ENCODE measurements at places on chromosomes 13 and 19.

DNA sequence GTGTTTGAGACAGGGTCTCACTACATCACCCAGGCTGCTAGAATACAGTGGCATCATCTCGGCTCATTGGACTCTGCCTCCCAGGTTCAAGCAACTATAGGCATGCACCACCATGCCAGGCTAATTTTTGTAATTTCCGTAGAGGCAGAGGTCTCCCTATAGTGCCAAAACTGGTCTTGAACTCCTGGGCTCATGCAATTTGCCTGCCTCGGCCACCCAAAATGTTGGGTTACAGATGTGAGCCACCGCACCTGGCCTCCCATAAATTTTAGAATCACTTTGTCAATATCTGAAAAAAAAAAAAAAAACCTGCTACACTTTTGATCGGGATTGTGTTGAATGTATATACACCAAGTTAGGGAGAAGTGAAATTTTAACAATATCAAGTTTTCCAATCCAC lies 11.9 kb upstream of the PLEKHF1 start:
- no peak for DNase-seq

DNA sequence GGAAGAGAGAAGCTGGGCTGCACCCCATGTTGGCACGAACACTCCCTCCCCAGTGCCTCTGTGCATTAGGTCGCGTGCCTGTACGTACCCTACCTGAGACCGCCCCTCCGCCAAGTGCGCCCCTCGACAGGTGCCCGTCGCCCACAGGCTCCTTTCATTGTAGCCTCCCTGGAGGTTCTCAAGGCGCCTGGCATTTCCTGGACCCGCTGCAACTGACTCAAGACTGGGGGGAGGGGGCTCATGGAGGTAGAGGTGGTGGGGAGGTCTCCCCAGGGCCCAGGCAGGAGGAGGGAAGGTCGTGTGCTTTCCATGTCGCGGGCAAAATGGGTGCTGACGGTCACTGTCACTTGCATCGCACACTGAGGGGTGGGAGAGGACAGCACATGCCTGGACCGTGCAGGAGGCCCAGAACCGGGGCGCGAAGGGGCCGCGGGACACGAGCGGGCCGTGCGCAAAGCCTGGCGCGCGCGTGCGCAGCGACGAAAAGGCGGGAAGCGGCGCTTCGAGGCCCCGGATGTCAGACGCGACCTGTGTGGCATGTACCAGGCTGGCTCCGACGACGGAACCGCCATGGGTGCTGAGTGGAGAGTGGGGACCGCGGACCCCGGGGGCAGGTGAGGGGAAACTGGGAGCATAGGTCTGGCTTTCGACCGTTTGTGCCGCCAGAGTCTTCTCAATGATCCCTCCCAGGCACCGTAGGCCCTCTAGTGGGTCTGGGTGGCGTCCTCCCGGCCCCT lies 16.5 kb downstream of the NFIX start:
- DNase-seq, result no peak

GRCh38 chr19:38606131-38606530 lies 11.6 kb downstream of the MAP4K1 start:
- no peak for DNase-seq

GRCh38 chr13:97100821-97101220 lies 106.5 kb upstream of the OXGR1 start:
- DNase-seq, result no peak

DNA sequence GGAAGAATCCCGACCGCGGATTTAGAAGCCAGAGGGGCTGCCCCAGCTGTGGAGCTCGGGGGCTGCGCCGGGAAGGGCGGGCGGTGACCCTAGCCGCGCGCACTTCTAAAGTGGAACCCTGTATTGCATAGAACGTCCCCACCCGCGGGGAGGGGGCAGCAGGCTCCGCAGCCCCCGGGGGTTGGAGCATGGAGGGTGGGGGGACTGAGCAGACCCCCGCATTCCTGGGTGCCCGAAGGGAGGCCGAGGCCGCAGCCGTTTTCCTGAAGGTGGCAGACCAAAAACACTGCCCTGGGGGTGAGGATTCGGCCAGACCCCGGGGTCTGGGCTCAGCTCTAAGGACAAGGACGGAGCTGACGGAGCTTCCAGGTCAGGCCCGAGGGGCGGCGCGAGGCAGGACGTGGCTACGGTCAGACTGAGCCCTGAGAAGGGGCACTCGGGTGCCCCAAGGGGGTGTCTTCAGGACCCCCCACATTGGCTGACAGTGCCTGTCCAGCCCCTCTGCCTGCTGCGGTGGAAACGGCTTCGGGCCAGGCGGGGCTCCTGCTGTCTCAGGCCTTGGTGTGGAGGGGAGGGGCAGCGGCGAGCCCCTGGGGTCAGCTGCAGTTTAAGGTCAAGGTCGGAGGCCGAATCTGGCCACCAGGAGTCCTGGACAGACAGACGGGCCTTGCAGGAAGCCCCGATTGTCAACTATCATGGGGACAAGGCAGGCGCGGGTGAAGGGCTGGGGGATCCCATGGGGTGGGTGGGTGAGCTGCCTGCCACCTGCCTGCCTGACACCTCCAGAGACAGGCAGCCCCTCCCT lies 12.6 kb downstream of the MKNK2 start:
- DNase-seq, result no peak

DNA sequence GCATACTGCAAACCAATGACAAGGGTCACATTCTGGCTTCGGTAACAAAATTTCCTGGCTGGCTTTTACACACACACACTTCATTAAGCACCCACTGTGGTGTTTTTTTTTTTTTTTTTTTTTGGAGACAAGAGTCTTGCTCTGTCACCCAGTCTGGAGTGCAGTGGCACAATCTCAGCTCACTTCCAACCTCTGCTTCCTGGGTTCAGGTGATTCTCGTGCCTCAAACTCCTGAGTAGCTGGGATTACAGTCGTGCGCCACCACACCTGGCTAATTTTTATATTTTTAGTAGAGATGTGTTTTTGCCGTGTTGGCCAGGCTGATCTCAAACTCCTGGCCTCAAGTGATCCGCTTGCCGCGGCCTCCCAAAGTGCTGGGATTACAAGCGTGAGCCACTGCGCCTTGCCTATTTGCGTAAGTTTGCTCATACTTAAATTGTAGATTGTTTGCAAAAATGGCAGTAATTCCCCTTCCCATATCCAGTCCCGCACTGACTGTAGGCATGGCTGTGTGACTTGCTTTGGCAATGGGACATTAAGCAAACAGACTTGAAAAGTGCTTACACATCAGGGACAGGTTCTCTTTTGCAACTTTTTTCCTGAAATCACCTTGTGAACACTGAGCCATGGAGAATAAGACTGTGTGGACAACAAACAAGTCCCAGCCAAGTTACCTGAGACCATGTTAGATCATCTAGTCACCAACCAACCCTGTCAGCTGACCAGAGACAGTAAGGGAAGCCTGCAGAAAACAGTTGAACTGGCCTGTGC lies 42.1 kb upstream of the EBPL start:
- no peak for DNase-seq

GRCh38 chr13:78497702-78498355 lies 105.5 kb downstream of the POU4F1 start:
- no peak for DNase-seq

DNA sequence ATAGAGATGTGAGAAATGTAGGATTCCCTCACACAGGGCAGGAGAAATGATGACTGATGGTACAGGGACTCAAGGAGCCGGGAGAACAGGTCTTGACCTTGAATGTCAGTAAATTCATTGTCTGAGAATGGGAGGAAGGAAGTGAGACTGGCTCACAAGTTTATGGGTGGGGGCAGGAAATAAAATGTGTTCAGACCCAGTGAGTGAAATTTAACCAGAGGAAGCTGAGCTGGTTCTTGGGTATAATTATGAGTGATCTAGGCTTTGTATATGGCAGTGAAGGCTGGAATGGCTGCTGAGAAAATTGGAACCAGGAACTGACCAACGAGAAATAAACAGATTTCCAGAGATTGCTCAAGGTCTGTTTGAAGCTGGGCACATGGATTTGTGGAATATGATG lies 6.3 kb upstream of the IGSF23 start:
- peak; percentile 74 for DNase-seq

DNA sequence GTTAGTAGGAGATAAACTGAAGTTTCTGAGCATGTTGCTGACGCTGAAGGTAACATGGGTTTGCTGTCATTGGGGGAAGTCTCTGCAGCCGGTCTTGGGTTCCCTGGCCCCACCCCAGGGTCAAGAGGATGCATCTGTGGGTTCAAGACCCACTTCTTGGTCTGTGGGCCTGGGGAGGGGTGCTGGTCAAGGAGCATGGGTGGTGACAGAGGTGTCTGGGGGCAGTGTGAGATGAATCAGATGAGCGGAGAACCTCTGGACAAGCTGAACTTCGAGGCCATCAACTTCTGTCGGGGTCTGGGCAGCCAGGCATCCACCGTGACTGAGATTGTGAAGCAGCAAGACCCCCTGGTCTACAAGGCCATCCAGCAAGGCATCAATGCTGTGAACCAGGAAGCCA lies 51.9 kb downstream of the ACSBG2 start:
- no peak for DNase-seq

GRCh38 chr19:8388612-8388958 lies 1.6 kb upstream of the RAB11B start:
- no peak for DNase-seq

GRCh38 chr13:48220592-48220980 lies 12.4 kb upstream of the ITM2B start:
- no peak for DNase-seq

- no peak for DNase-seq
Observed at GRCh38 chr19:11174336-11174735, 18.8 kb upstream of the SPC24 start.

Data from EL (cell line).